ENCODE measurements at places on chromosomes 6 and 20.

DNA sequence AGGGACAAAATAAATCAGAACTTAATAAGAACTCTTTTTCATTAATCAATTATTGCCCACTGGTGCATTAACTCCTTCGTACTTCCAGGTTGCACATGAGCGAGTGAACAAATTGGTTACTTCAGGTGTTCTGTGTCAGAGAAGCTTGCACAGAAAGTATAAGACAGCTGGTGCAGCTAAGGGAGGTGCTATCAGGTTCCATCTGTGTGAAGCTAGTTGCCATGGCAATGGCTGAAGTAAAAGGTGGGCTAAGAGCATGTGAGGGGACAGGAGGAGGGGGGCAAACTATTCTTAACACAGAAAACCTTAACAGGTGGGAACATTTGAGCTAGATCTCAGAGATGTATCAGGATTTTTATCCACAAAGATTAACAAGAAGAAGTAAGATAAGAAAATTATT is 81.6 kb downstream of the MANEA start:
- no peak for DNase-seq

GRCh38 chr6:158188591-158188990 is 20.4 kb downstream of the GTF2H5 start:
- DNase-seq: no peak

DNA sequence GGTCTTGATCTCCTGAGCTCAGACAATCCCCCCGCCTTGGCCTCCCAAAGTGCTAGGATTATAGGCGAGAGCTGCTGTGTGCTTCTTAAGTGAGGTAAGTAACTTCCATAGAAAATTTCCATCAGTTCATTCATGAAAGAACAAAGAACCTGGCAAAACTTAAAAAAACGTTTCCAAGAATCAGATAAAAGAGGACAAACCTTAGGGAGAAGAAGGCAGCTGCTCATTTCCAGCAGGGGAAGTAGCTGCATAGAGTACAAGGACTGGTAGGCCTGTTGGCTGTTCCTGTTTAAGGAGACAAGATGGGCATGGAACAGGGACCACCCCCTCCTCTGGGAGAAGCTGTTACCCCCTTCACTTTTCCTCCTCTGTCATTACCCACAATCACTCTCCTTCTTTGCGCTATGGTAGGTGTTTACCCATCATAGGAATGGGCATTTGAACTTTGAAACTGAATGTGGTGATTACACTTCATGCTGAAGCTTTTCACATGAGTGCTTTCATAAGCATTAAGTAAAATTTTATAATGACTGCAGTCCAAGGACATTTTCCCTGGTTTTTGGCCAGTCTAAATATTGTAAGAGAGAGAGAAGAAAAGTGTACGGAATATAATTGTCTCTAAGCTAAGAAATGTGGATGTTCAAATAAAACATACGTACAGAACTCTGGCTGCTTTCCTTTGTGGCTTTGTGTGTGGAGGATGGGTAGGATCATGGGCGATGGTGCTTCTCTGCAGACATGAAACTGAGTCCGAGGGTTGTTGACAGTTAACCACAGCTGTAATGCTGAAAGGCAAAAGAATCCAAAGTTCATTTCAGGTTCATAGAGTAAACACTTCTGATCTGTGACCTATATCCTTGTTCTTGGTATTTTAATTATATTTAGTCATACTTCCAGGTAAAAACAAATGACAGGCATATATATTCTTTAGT is 56.4 kb downstream of the CCN2 start:
- DNase-seq: no peak

GRCh38 chr6:154638369-154638768 is 94.8 kb upstream of the SCAF8 start:
- no peak for DNase-seq

GRCh38 chr20:36601540-36601939 is 4.0 kb upstream of the RAB5IF start:
- no peak for DNase-seq

DNA sequence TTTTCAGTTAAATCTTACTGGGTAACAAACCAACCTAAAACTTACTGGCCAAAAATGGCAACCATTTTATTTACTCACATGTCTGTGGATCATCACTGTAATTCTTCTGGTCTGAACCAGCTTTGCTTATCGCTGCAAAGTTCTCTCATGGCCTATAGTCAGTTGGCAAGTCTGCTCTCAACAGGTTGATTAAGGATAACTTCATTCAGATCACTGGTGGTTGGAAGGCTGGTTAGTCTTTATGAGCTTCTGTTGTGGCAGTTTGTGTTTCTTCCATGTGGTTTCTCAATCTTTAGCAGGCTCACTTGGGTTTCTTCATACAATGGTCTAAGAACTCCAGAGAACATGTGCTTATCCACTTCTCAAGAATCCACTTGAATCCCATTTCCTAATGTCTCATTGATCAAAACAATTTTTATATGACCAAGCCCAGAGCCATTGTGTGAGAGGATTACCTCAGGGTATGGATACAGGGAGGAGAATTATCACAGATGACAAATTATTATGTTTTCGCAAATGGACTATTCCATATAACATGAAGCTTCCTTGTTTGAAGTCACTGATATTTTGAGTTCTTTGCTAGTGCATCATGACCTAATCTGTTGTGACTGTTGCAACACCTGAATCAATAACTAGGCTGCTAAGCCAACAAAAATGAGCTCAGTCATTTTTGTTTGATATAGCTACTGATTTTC is 155.4 kb upstream of the BMP2 start:
- no peak for DNase-seq

GRCh38 chr20:58618351-58619076 is 32.6 kb upstream of the STX16 start:
- no peak for DNase-seq

- DNase-seq: no peak
Observed at GRCh38 chr6:160457823-160458222, 109.6 kb downstream of the SLC22A3 start.

DNA sequence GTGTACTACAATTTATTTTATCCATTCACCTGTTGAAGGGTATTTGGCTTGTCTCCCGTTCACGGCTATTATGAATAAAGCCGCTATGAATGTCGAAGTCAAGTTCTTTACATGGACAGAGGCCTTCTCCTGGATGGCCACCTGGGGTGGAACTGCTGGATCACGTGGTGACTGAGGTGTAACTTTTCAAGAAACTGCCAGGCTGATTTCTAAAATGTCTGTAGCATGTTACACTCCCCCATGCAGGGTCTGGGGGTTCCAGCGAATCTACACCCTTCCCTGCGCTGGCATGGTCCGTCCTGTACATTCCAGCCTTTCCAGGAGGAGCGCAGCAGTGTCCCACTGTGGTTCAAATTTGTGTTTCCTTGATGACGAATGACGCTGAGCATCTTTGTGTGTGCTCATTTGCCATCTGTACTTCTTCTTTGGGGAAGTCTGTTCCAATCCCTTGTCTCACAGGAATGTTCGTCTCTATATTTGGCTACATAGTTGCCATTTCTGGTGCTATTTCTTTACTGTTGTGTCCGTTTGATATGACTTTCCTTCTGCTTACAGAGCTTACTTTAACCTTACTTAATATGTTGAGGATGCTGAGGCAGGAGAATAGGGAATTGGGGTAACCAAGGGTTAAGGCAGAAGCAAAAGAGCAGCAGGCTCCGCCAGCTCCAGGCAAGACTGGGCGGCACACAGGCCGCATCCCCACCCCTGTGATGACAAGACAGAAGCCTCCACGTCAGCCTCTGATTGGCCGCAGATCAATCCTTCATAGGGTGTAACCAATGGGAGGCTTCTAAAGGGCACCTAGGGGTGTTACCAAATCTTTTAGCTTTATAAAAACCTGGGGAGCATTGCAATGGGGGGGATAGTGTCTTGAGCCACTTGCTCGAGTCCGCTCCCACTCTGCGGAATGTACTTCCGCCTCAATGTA is 106.6 kb downstream of the TAF4 start:
- no peak for DNase-seq

GRCh38 chr20:33235696-33236095 is at the start of gene BPIFA1:
Gene BPIFA1 (plus strand): TSS chr20:33235996. CDS start chr20:33237712, 1,716 bp downstream.
- no peak for DNase-seq

- DNase-seq: no peak
Observed at GRCh38 chr6:110395221-110395620, 20.2 kb downstream of the DDO start.

GRCh38 chr20:22473293-22473692 is 111.1 kb downstream of the FOXA2 start:
- no peak for DNase-seq

- DNase-seq: no peak
Observed at GRCh38 chr6:111642463-111643158, 36.9 kb upstream of the TRAF3IP2 start.

- no peak for DNase-seq
Observed at GRCh38 chr6:107368471-107368870, 90.9 kb downstream of the PDSS2 start.

GRCh38 chr6:122153557-122153956 is 245.9 kb upstream of the HSF2 start:
- DNase-seq: no peak

GRCh38 chr6:63458480-63459115 is 113.7 kb upstream of the LOC128125822 start:
- DNase-seq: no peak

DNA sequence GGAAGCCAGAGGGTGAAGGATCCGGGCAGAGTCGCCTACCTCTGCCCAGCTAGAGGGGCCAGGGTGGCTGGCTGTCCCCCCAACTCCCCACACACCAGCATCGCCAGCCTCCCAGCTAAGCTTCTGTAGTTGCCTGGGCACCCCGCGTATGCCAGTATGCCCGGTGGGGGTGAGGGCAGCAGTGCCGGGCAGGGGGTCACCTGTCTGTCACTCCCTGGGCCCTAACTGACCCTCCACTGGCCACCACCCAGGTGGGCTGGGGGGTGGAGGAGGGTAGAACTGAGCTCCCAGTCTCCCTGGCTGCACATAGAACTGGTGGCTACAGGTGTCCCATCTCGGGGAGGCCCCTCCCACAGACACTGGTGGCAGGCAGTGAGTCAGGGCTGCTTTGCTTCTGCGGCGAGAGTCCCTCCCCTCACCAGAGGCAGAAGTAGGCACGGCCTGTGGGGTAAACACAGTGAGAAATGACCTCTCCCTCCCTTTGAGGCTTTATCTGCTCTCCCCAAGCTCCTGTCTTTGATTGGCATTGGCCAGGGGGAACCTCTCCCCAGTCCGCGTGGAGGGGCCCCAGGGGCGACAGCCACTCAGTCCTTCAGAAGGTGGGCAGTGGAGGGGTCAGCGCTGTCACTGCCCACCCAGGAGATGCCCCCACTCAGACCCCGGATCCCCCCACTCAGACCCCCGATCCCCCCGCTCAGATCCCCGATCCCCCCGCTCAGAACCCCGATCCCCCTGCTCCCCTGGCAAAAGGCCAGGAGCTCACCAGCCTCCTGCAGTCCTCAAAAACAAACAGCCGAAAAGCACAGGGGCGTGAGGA is 2.5 kb downstream of the NTSR1 start:
- DNase-seq: no peak

DNA sequence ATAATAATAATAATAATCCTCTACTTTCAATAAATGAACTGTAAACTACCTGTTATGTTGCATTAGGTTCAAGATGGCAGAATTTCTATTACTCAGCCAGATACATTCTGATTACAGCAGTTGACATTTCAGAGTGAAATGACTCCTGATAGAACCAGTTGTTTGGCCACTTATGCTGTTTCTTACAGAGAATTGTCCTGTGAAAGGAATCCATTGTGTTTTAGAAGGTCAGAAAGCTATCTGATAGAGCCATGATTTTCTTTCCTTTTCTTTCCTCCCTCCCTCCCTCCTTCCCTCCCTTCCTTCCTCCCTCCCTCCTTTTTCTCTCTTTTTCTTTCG is 16.6 kb downstream of the GJA10 start:
- no peak for DNase-seq

DNA sequence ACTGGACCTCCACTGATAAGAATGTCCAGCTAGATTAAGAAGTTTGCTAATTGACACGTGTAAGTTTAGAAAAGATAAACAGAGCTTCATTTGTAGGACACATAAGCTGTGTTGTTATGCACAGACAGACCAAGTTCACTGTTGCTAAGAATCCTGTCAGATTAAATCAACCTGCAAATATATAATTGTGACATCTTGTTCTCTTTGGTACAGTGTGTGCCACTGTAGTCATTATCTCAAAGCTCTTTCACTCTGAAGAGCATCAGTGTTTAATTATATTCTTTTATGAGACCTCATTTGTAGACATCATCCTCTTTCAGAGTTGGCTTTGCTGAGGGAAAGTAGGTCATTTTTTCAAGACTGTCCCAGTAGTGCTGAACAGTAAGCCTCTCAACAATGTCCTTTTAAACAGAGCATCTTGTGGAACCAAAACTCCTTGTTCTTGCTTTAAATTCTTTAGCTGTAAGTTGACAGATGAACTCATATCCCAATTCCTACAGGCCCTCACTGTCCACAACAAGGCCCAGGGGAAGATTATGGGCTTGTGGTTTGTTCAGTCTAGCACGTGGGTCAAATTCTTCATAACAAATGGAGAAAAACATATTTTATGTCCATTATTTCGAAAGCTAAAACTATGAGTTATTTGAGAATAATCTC is 252.4 kb downstream of the HDGFL1 start:
- no peak for DNase-seq

GRCh38 chr20:37657924-37658804 is 35.7 kb upstream of the CTNNBL1 start:
- no peak for DNase-seq

GRCh38 chr6:53627391-53628218 is 38.0 kb downstream of the KLHL31 start:
- DNase-seq: no peak

- no peak for DNase-seq
Observed at GRCh38 chr20:53940907-53941545, 129.4 kb downstream of the BCAS1 start.

DNA sequence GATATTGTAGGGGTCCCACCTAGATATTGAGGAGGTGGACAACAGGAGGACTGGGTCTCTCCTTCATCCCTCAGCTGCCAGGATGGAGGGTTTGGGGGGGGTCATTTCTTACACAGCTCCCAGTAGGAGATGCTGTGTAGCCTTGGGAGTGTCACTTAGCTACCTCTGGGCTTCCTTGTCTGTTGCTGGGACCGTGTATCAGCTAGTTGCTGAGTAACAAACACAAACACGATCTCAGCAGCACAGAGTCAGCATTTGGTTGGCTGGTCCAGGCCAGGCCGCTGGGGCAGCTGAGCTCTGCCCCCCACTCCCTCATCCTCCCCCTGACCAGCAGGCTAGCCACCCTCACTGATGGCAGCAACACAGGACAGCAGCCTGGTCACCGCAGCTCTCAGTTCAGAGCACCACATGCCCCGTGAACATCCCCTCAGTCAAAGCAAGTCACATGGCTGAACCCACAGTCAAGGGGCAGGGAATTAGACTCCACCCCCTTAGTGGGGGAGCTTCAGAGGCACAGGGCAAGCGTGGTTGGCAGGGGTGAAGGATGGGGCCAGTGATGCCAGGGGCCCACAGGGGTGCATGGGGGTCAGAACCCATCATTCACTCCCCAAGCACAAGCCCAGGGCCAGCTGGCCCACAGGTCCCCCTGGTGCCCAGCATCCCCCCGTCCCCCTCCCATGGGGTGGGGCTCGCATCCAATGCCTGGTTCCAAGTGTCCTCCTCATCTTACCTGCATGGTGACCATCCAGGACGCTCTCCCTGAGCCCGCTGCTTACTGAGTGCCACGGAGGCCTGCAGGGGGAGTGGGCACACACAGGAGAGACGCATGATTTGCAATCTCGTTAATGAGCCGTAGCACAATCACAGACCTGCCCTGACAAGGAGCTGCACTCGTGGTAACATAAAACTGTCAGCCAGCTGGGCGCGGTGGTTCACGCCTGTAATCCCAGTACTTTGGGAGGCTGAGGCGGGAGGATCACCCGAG is 112.4 kb downstream of the TAF4 start:
- DNase-seq: no peak

- DNase-seq: no peak
Observed at GRCh38 chr6:7086488-7086887, 21.3 kb upstream of the RREB1 start.

- DNase-seq: no peak
Observed at GRCh38 chr6:30928677-30929076, 3.3 kb downstream of the SFTA2 start.

GRCh38 chr6:22227824-22228610 is 68.8 kb downstream of the PRL start:
- no peak for DNase-seq

Data from activated CD4-positive, CD25-positive, alpha-beta regulatory T cell treated with anti-CD3 and anti-CD28 coated beads, Interleukin-2, amount 50 U/mL, for 16 hours (primary cell).